Ovary (tissue), 10 donors: ENCODE measurements at places on chromosomes 13 and 19. TPM values are rescaled to one million over a fixed set of nuclear protein-coding genes. Genes with fewer than 3 reads are reported as not detected.

DNA sequence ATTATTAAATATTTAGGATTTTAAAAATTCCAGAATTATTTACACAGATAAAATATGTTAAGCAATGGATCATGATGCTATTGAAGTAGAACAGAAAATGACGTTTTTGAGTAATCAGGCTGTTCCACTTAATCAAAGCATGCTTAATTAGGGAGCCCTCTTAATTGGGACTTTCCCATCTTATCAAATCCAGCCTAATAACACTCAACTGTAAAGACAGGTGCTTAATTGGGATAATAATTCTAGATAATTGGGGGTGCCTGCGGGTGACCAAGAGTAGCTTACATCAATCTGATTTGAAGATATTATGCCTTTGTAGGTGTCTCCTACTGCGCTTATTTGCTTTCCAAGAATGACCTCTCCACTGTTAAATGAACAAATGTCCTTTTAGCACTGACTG is 742.2 kb upstream of the SLITRK6 start:
- DNase-seq = no peak

DNA sequence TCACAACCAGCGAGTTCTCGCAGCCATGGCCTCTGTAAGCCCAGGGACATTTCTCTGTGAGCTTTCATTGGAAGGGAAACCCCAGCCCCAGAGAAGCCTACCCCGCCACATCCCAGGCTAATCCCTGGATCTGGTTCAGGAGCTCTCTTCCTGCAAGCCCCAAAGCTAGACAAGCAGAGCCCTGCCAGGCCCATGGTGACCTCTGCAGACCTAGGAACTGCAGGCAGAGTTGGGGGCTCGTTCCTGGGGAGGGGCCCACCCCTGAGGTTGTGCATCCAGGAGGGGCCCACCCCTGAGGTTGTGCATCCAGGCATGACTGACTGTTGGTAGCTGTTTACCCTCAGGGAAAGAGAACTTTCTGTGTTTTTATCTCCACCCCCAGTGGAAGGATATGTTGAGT is 21.7 kb downstream of the KCTD15 start:
- DNase-seq = no peak

DNA sequence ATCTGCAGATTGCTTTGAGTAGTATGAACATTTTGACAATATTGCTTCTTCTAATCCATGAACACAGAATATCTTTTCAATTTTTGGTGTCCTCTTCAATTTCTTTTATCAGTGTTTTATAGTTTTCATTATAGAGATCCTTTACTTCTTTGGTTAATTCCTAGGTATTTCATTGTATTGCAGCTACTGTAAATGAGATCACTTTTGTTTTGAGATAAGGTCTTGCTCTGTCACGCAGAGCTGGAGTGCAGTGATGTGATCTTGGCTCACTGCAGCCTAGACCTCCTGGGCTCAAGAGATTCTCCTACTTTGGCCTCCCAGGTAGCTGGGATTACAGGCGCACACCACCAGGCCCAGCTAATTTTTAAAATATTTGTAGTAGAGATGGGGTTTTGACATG is 9.8 kb downstream of the CYP2A7 start:
- DNase-seq = no peak

DNA sequence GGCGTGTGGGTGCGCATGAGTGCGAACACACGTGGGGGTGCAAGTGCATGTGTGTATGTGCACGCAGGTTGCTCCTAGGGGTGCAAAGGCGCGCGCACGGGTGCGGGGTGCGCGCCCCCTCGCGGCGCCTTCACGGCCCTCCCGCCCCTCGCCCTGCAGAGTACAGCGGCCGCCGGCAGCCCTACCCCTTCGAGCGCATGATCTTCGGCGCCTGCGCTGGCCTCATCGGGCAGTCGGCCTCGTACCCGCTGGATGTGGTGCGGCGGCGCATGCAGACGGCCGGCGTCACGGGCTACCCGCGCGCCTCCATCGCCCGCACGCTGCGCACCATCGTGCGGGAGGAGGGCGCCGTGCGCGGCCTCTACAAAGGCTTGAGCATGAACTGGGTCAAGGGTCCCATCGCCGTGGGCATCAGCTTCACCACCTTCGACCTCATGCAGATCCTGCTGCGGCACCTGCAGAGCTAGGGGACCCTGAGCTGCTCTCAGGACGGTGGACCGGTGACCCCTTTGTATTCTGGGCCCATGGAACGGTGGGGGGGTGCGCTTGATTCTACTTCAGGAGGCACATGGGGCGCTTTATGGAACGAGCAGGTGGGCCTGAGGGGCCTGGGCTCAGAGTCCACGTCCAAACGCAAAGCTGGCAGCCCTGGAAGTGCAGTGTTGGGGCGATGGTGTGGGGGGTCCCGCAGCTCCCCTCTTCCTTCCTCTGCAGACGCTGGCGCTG is 27.7 kb downstream of the TMEM161A start:
- no peak for DNase-seq

DNA sequence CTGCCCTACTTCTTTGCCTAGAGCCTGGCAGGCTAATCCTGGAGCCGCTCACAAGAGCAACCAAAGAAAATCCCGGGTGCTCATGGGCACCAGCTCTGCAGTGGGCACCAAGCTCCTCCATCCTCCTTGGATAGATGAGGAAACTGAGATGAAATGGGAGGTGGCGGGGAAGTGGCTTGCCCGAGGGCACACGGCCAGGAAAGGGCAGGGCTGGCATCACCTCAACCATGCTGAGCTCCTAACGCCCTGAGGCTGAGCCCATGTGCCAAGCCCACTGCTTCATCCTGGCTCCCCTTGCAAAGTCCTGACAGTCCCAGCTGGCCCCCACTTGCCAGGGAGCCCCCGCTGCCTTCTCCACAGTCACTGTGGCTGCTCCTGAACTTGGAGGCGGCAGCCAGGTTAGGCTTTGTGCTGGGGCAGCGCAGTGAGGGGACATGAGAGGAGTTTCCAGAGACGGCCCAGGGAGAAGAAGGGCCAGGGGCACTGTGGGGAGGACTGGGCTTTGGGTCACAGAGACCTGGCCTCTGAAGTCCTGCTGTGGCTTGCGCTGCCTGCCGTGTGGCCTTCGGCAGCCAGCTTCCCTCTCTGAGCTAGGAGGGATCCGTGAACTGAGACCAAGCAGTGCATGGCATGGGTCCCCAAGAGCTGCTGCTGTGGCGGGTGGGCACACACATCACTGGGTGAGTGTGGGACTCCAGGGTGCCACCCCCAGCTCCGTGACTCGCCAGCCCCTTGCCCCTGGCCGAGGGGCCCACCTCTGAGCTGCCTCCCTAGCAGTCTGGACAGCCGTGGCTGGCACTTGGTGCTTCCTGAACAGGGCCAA is 17.5 kb downstream of the TMED1 start:
- no peak for DNase-seq

CEACAM4 gene
- polyA plus RNA-seq = 0.32 TPM
